ENCODE measurements at places on chromosomes 5 and 9.

DNA sequence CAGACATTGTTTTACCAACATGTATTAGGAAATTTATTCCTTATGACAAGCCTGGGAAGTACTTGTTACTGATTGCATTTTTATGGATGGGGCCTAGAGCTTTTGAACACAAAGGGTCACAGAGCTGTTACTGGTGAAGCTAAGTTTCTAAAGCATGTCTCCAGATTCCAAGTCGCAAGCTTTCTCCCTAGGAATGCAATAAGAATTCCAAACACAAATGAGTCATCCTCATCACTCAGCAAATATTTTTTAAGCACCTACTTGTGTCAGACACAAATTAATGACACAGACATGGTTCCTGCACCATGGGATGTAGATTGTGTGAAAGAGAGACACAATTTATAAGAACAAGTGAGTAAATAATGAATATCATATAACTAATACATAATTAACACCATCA lies 11.0 kb upstream of the SH3RF2 start:
- H3K27ac ChIP-seq: peak overlapping the region; percentile 15
- no peak for DNase-seq
- no peaks in the 10 kb centered on the region for H3K27me3 ChIP-seq
- peaks cover 11% of the 10 kb centered on the region for H3K4me1 ChIP-seq

GRCh38 chr9:126695701-126696400 lies 82.1 kb downstream of the LMX1B start:
- no peak overlapping the region for H3K27ac ChIP-seq
- no peak overlapping the region for H3K4me3 ChIP-seq
- no peaks in the 10 kb centered on the region for H3K36me3 ChIP-seq
- DNase-seq: no peak
- H3K27me3 ChIP-seq: no peaks in the 10 kb centered on the region

DNA sequence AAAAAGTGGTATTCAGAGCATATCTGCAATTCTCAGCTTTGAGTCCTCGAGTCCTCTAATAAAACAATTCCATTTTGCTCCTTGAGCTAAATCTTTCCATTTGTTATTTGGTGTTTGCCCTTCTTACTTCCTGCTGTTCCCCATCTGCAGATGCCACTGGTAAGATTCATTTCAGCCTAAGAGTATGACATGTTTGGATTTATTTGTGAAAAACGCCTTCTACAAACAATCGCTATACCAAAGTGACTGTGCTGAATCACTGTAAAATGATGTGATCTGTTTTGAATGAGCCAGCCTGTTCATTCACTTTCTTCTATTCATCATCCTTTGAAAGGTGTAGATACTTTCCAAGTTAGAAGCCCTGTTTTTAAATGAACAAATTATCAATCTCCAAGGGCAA lies 27.7 kb downstream of the KCTD16 start:
- H3K27me3 ChIP-seq: no peaks in the 10 kb centered on the region
- no peak overlapping the region for H3K4me3 ChIP-seq
- no peak for DNase-seq
- no peaks in the 10 kb centered on the region for H3K36me3 ChIP-seq
- H3K4me1 ChIP-seq: no peaks in the 10 kb centered on the region
- no peak overlapping the region for H3K27ac ChIP-seq

GRCh38 chr5:90962481-90962880 lies 403.9 kb downstream of the ADGRV1 start:
- no peak for DNase-seq
- no peaks in the 10 kb centered on the region for H3K4me1 ChIP-seq
- no peaks in the 10 kb centered on the region for H3K27me3 ChIP-seq
- no peaks in the 10 kb centered on the region for H3K36me3 ChIP-seq
- no peak overlapping the region for H3K4me3 ChIP-seq

- H3K27ac ChIP-seq: no peak overlapping the region
- no peak overlapping the region for H3K4me3 ChIP-seq
- H3K27me3 ChIP-seq: no peaks in the 10 kb centered on the region
- peaks cover 4% of the 10 kb centered on the region for H3K4me1 ChIP-seq
- no peak for DNase-seq
Measured at GRCh38 chr5:78926252-78926651, 58.9 kb downstream of the ARSB start.

DNA sequence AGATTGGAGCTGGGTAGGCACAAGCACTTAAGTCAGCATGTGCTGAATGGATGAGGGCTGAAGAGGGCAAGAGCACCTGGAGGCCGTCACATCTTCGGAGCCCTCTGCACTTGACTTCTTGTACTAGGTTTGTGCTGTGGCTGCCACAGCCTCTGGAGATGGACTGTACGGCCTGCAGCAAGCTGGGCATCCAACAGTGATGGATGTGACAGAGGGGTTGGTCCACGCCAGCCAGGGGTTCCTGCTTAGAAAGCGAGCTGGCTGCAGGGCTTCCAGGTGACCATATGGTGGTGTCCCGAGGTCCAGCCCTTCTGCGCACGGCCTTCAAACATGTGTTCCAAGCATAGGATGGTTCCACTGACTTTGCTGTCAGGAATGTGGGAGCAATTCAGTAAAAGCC lies 65.1 kb upstream of the PHYKPL start:
- no peak overlapping the region for H3K27ac ChIP-seq
- H3K36me3 ChIP-seq: no peaks in the 10 kb centered on the region
- DNase-seq: no peak

DNA sequence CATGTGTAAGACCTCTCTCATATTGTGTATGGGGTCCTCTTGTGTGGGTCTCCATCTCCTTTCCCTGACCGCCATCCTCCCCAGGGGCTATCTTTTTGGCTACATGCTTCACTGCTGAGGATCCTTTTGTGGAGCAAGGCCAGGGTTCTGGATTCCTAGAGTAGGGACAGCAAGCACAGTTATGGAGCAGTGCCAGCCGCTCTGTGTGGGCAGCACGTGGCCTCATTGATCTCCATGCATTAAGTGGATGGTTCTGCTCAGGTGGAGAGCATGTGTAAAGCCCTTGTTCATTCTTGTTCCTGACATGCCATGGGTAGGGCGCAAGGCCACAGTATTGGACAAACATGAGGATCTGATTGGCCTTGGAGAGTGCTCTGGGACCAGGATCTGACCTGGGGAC lies 8.9 kb downstream of the PHF2 start:
- H3K36me3 ChIP-seq: no peaks in the 10 kb centered on the region
- H3K4me1 ChIP-seq: peaks cover 14% of the 10 kb centered on the region
- H3K27ac ChIP-seq: no peak overlapping the region
- no peaks in the 10 kb centered on the region for H3K27me3 ChIP-seq

- no peak overlapping the region for H3K27ac ChIP-seq
- no peak for DNase-seq
- no peak overlapping the region for H3K4me3 ChIP-seq
- H3K36me3 ChIP-seq: no peaks in the 10 kb centered on the region
Measured at GRCh38 chr5:40514976-40515375, 164.7 kb upstream of the PTGER4 start.

- no peak overlapping the region for H3K4me3 ChIP-seq
- no peak overlapping the region for H3K27ac ChIP-seq
- no peaks in the 10 kb centered on the region for H3K4me1 ChIP-seq
- DNase-seq: no peak
- H3K27me3 ChIP-seq: no peaks in the 10 kb centered on the region
- no peaks in the 10 kb centered on the region for H3K36me3 ChIP-seq
Measured at GRCh38 chr9:135413461-135413860, 66.1 kb upstream of the PPP1R26 start.

GRCh38 chr9:120030847-120031246 lies 549.1 kb downstream of the CDK5RAP2 start:
- no peaks in the 10 kb centered on the region for H3K36me3 ChIP-seq
- H3K27ac ChIP-seq: no peak overlapping the region
- no peak overlapping the region for H3K4me3 ChIP-seq
- no peak for DNase-seq
- H3K27me3 ChIP-seq: no peaks in the 10 kb centered on the region
- no peaks in the 10 kb centered on the region for H3K4me1 ChIP-seq

- H3K4me1 ChIP-seq: peaks cover 17% of the 10 kb centered on the region
- no peak overlapping the region for H3K4me3 ChIP-seq
- no peak for DNase-seq
- H3K36me3 ChIP-seq: no peaks in the 10 kb centered on the region
Measured at GRCh38 chr5:139700711-139701055, 52.5 kb downstream of the CXXC5 start.

DNA sequence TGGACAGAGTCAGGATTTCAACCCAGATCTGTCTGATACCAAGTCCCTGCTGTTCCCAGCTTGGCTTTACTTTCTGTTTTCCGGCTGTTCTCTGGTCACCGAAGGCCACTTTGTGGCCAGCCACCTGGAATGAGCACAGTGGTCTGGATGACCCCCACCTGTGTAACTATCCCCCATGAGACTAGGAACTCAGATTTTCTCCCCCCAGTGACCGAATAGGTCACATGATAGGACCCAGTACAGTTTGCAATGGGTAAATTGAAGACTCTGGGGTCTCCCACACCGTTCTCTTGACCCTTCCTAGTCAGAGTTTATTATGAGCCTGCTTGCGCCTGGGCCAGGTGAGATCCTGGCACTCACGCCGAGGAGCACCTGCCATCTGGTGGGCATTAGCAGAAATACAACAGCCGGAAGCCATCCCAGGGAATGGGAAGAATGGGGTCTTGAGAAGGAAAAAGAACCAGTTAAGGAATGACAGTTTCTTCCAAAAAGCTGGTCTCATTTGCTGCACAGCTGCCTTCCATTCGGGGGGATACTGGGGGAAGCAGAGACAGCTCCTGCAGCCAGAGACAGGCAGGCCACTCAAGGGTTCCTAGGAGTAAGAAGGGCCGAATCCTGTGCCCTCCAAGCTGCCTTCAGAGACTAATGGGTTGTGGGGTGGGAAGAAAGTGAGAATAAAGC lies 7.1 kb downstream of the PHYHD1 start:
- no peak for DNase-seq
- no peak overlapping the region for H3K4me3 ChIP-seq
- no peak overlapping the region for H3K27ac ChIP-seq

DNA sequence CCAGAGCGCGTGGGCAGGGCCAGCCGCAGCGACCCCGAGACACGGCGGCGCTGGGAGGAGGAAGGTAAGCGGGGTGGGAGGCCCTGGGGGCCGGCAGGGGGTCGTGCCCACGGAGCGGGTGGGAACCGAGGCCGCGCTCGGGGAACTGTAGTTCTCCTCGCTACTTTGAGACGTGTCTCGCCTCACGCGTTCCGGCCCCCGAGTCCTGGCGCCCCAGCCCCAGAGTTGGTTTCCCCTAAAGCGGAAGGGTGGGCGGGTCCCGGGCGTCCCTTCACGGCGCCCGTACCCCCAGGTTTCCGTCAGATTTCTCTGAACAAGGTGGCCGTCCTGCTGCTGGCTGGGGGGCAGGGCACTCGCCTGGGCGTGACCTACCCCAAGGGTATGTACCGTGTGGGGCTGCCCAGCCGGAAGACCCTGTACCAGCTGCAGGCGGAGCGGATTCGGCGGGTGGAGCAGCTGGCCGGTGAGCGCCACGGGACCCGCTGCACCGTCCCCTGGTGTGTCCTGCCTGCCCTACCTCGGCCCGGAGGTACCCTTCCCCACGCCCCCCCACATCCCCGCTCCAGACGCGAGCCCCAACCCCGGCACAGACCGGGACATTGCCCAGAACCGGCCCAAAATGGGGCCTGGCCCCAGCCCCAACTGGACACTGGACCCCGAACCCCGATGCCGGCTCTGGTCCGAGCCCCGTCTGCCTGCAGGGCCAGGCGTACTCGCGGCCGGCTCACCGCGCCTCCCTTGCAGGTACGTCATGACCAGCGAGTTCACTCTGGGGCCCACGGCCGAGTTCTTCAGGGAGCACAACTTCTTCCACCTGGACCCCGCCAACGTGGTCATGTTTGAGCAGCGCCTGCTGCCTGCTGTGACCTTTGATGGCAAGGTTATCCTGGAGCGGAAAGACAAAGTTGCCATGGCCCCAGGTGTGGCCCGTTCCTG lies 709 bp downstream of the UAP1L1 start:
- no peak overlapping the region for H3K27ac ChIP-seq
- H3K4me3 ChIP-seq: peak overlapping the region; percentile 79
- peaks cover 5% of the 10 kb centered on the region for H3K4me1 ChIP-seq
- DNase-seq: no peak

GRCh38 chr9:85969727-85970126 lies 28.8 kb downstream of the NAA35 start:
- H3K27me3 ChIP-seq: no peaks in the 10 kb centered on the region
- no peak overlapping the region for H3K27ac ChIP-seq
- no peak for DNase-seq
- H3K4me1 ChIP-seq: no peaks in the 10 kb centered on the region
- H3K4me3 ChIP-seq: no peak overlapping the region
- H3K36me3 ChIP-seq: peaks cover 50% of the 10 kb centered on the region

- H3K27ac ChIP-seq: peak overlapping the region; percentile 76
- peak; percentile 66 for DNase-seq
- H3K4me1 ChIP-seq: peaks cover 7% of the 10 kb centered on the region
- H3K36me3 ChIP-seq: no peaks in the 10 kb centered on the region
Measured at GRCh38 chr5:167945542-167946384, 345.7 kb upstream of the WWC1 start.

DNA sequence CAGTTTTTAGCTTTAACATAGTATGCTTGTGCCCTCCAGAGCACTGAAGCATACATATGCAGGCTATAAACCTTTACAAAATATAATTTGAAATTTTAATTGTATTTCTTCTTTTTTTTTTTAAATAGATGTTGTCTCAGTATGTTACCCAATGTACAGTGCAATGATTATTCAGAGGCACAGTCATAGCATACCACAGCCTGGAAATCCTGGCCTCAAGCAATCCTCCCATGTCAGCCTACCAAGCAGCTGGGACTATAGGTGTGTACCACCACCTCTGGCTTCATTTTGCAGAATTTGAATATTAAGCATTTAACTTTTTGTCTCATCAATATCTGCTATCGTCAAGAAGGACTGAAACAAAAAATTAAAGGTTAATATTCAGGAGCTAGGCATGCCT lies 16.9 kb upstream of the ZNF782 start:
- DNase-seq: no peak
- no peaks in the 10 kb centered on the region for H3K27me3 ChIP-seq
- no peak overlapping the region for H3K27ac ChIP-seq
- no peak overlapping the region for H3K4me3 ChIP-seq

DNA sequence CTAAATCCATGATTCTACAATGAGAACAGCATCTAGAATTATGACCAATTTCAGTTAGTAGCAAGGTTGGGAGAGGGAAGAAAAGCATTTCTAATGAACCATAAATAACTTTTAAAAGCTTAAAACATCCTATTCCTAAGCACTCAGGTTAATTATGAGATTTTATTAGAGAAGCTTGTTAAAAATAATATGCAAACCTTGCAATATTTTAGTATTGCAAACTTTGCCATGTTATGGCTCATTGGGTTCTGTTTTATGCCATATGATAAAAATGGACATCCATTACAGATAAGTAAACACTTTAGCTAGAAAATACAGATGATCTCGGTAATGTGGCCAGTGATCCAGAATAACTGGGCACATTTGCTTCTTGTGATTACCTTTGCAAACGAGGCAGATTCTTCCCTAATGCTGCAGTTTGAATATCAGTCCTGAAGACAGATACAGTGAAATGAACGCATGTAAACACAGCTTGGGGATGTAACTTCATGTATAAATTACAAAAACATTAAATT lies 447.0 kb downstream of the PLK2 start:
- DNase-seq: no peak
- no peak overlapping the region for H3K27ac ChIP-seq
- no peak overlapping the region for H3K4me3 ChIP-seq
- H3K27me3 ChIP-seq: no peaks in the 10 kb centered on the region
- no peaks in the 10 kb centered on the region for H3K36me3 ChIP-seq
- no peaks in the 10 kb centered on the region for H3K4me1 ChIP-seq
